WTC11 (cell line): ENCODE measurements at places on chromosomes 7 and 10.
A peak's percentile ranks its signal among the peaks of the same experiment; 100 is the strongest.

DNA sequence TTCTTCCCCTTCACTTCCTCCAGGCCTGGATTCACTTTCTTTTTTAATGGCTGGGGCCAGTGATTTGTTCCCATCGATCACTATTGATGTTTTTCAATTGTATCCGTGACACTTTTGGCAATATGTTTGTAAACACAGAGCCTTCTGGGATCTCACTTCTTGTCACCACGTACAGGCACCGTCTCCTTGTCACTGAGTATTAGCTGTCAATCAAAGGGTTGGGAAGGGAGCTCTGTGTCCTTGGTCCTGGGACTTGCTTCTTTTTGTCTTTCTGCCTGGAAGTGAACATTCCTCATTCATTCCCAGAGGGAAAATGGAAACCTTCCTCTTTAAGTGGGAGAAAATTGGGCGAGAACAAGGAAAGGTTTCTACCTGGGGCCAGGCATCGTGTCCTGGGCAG is 157.4 kb downstream of the PLXNA4 start:
- no peak for DNase-seq

DNA sequence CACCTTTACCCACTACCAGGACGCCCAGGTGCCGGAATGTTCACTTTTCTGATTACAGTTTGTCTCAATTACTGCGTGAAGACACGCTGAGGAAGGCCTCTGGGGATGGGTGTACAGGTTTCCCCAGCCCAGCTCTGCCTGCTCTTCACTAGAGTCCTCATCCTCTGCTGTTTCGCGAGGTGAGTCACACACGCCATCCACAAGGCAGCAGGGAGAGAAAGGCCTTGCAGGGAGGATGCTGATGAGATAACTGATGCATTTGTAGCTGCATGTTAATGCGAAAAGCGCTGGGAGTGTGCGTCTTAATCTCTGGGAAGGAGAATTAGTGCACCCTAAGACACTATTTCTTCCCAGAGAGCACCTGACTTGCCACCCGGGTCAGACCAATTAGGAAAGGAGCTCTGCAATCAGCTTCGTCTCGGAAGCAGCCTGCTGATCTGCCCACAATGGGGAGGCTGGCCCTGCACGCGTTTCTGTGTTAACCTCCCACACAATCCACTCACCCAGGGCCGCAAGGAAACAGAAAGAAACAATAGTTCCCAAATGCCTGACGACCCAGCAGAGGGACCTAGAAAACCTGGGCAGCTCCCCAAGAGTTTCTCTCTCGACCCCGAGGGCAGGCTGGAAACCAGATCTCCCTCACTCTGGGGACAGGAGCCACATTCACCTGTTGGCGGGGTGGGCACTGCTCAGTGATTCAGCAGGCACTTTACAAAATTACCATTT is 578.7 kb downstream of the GLRX3 start:
- no peak for DNase-seq

DNA sequence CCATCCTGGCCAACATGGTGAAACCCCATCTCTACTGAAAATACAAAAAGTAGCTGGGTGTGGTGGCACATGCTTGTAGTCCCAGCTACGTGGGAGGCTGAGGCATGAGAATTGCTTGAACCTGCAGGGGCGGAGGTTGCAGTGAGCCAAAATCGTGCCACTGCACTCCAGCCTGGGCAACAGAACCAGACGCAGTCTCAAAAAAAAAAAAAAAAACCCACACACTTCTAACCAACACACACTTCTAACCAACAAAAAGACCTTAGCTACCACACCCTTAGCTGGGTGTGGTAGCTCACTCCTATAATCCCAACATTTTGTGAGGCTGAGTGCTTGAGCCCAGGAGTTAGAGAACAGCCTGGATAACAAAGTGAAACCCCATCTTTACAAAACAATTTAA is 33.9 kb upstream of the SPOCK2 start:
- DNase-seq, result no peak

DNA sequence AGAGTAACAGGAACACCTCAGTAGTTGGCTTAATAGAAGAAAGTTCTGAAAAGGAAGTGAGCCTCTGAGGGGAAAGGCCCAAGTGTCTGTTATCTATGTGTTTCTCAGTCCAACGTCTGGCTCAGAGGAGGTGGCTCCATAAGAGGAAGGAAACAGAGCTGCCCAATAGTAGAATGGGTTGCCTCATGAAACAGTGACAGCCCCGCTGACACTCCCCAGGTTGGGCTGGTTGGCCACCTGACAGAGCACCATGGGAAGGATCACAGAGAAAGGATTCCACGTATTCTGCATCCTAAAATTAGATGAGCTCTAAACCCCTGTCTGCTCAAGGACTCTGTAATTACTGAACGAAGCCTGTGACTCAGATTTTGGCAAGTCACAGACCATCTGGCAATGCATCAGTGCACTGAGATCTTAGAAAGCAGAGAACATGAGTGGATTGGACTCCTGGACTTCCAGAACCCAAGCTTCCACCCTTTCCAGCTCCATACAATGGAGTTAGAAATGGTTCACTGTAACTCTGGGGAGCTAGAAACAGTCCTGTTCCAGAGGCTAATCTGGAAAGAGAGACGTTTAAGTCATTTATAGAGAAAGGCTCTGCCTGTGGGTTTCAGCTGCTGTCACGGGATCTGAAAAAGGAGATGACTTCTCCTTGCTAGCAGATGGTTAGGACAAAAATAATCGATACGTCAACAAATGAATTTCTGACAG is 2.9 kb downstream of the PKD2L1 start:
- DNase-seq, result no peak

DNA sequence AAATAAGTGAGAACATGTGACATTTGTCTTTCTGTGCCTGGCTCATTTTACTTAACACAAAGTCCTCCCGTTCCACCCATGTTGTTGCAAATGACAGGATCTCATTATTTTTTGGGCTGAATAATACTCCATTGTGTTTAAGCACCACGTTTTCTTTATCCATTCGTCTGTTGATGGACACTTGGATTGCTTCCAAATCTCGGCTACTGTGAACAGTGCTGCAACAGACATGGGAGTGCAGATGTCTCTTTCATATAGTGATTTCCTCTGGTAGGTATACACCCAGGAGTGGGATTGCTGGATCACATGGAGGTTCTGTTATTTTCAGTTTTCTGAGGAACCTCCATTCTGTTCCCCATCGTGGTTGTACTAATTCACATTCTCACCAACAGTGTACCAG is 264.4 kb upstream of the GALNT17 start:
- DNase-seq, result no peak

- no peak for DNase-seq
These were observed 131.0 kb downstream of the PLXDC2 start for GRCh38 chr10:19947215-19947614.

- DNase-seq, result peak; percentile 29
These were observed 536.0 kb upstream of the GALNT17 start for GRCh38 chr7:70595755-70596597.
